ENCODE measurements at places on chromosomes 1 and 21. TPM values are rescaled to one million over a fixed set of nuclear protein-coding genes. Genes with fewer than 3 reads are reported as not detected.

GRCh38 chr1:19154876-19155275 is 55.2 kb downstream of the UBR4 start:
- no peak overlapping the region for H3K27ac ChIP-seq
- DNase-seq: no peak
- H3K4me1 ChIP-seq: peaks cover 8% of the 10 kb centered on the region
- no peaks in the 10 kb centered on the region for H3K27me3 ChIP-seq
- no peak overlapping the region for H3K4me3 ChIP-seq
- peaks cover 31% of the 10 kb centered on the region for H3K36me3 ChIP-seq

- peaks cover 30% of the 10 kb centered on the region for H3K4me1 ChIP-seq
- H3K36me3 ChIP-seq: peaks cover 13% of the 10 kb centered on the region
- no peaks in the 10 kb centered on the region for H3K27me3 ChIP-seq
- H3K27ac ChIP-seq: no peak overlapping the region
- no peak overlapping the region for H3K4me3 ChIP-seq
Observed at GRCh38 chr1:228794173-228794572, 58.9 kb downstream of the RHOU start.

HORMAD1 gene
- total RNA-seq: 0.62 TPM

CLSTN1 gene
- 104 TPM for total RNA-seq

PRR9 gene
- total RNA-seq: not detected

TNFRSF25 gene
- total RNA-seq: 137 TPM

OR2C3 gene
- total RNA-seq: not detected

- no peak overlapping the region for H3K4me3 ChIP-seq
- H3K36me3 ChIP-seq: peaks cover 1% of the 10 kb centered on the region
- peaks cover 3% of the 10 kb centered on the region for H3K4me1 ChIP-seq
- no peak for DNase-seq
- H3K27me3 ChIP-seq: no peaks in the 10 kb centered on the region
- no peak overlapping the region for H3K27ac ChIP-seq
Observed at GRCh38 chr1:65036570-65037051, 70.3 kb upstream of the JAK1 start.

DNA sequence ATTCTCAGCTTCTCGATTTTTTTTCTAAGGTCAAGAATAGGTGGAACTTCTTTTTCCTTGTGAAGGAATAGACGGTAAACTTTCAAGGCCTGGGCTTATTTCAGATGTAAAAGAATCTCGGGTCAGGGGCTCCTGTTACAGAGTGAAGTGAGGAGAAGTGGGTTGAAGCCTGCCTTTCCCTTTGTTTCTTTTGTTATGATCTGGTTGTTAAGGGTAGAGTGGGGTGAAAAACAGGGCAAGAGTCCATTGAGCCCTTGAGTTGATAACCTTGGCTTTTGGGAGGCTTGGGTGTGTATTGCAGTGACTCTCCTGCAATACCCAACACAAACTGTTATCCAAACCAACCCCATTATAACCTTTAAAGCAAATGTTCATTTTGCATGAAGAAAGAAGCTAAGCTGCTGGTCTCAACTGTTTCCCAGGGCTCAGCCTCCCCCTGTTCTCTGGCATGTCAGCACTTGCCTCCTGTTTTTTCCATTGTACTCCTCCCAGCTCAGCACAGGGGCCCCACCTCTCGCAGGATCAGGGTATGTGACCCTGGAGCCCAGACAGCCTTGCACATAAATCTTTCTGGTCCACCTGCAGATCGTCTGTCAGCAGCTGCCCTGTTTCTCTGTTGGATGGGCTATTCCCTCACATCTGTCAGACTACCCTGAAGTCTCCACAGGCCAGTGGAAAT is 102.4 kb downstream of the CACHD1 start:
- DNase-seq: no peak
- no peak overlapping the region for H3K4me3 ChIP-seq
- no peaks in the 10 kb centered on the region for H3K4me1 ChIP-seq
- no peaks in the 10 kb centered on the region for H3K36me3 ChIP-seq
- H3K27me3 ChIP-seq: no peaks in the 10 kb centered on the region

- H3K4me1 ChIP-seq: no peaks in the 10 kb centered on the region
- no peak for DNase-seq
- no peaks in the 10 kb centered on the region for H3K36me3 ChIP-seq
- peaks cover 2% of the 10 kb centered on the region for H3K27me3 ChIP-seq
- H3K27ac ChIP-seq: no peak overlapping the region
Observed at GRCh38 chr1:184524248-184524647, 137.4 kb downstream of the C1orf21 start.

FOXO6 gene
- total RNA-seq: not detected

GRCh38 chr1:29043274-29043965 is 80.3 kb downstream of the TMEM200B start:
- H3K27ac ChIP-seq: no peak overlapping the region
- no peak for DNase-seq
- H3K4me3 ChIP-seq: no peak overlapping the region
- no peaks in the 10 kb centered on the region for H3K4me1 ChIP-seq
- H3K27me3 ChIP-seq: no peaks in the 10 kb centered on the region
- H3K36me3 ChIP-seq: peaks cover 8% of the 10 kb centered on the region

DNA sequence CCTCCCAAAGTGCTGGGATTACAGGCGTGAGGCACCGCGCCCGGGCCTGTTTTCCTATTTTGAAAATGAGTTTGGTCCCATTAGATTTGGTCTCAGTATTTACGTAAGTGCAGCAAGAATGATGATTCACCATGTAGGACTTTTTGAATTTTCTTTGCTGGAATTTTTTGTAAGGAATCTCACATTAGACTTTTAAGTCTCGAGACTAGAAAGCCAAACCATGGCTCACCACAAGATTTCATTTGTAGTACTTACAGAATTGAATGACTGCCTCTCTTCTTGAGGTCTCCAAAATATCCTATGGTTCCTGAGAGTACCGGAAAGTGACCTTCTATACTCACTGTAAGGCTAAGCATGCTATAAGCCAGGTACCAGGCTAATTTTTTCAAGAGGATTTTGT is 325 bp downstream of the OR14A2 start:
- H3K27me3 ChIP-seq: no peaks in the 10 kb centered on the region
- H3K4me3 ChIP-seq: no peak overlapping the region
- no peak overlapping the region for H3K27ac ChIP-seq

DNA sequence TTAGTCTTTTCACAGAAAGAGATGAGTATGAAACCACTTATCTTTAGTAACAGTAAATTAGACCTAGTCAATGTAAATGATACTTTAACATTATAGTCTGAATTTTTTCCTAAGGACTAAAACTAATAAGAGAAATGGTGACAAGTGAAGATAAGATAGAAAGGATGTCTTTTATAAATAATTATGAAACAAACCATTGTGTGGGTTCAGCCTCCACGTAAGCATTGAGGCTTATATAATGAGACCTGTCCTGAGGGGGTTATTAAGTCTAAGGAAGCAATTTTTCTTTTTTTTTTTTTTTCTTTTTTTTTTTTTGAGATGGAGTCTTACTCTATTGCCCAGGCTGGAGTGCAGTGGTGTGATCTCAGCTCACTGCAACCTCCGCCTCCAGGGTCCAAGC is 55.8 kb downstream of the UROD start:
- H3K4me3 ChIP-seq: no peak overlapping the region
- no peak for DNase-seq
- peaks cover 4% of the 10 kb centered on the region for H3K4me1 ChIP-seq
- H3K27me3 ChIP-seq: peaks cover 15% of the 10 kb centered on the region
- H3K27ac ChIP-seq: no peak overlapping the region

RAD54L gene
- 47.9 TPM for total RNA-seq

XPR1 gene
- 16.5 TPM for total RNA-seq

LCE3E gene
- total RNA-seq: not detected

GRCh38 chr1:235917267-235917811 is 50.6 kb upstream of the LYST start:
- DNase-seq: no peak
- H3K36me3 ChIP-seq: no peaks in the 10 kb centered on the region
- H3K4me1 ChIP-seq: peaks cover 18% of the 10 kb centered on the region

GRCh38 chr1:231806623-231807495 is 180.3 kb downstream of the DISC1 start:
- peaks cover 9% of the 10 kb centered on the region for H3K36me3 ChIP-seq
- peak; percentile 46 for DNase-seq
- no peak overlapping the region for H3K27ac ChIP-seq
- no peak overlapping the region for H3K4me3 ChIP-seq
- no peaks in the 10 kb centered on the region for H3K27me3 ChIP-seq

KIAA1614 gene
- 0.19 TPM for total RNA-seq

DNA sequence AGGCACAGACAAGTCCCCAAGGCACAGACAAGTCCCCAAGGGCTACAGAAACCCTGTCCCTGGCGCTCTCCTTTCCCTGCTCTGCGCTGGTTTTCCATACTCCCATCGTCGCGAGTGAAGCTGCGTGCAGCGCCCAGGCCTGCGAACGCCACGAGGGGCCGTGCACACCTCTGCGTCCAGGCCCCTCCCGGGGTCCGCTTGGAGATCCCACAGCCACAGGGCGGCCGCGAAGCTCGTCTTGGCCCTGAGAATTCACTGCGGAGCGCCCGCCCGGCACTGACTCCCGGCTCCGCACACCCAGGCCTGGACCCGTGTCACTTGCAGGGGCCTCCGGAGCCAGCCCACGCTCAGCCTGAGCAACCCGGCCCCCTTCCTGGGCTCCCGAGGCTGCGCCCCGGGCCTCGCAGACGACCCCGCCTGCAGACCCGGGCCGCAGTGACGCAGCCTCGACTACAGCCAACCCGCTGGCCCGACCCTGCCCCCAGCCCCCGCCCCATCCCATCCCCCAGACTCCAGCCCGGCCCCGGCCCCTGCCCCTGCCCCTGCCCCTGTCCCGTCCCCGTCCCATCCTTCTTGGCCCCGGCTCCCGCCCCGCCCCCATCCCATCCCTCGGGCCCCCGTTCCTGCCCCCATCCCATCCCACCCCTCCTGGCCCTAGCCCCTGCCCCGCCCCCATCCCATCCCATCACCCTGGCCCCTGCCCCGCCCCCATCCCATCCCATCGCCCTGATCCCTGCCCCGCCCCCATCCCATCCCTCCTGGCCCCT is 841 bp downstream of the POFUT2 start:
- peaks cover 3% of the 10 kb centered on the region for H3K36me3 ChIP-seq
- H3K4me3 ChIP-seq: peak overlapping the region; percentile 87
- peak; percentile 35 for DNase-seq
- H3K27ac ChIP-seq: no peak overlapping the region

DNA sequence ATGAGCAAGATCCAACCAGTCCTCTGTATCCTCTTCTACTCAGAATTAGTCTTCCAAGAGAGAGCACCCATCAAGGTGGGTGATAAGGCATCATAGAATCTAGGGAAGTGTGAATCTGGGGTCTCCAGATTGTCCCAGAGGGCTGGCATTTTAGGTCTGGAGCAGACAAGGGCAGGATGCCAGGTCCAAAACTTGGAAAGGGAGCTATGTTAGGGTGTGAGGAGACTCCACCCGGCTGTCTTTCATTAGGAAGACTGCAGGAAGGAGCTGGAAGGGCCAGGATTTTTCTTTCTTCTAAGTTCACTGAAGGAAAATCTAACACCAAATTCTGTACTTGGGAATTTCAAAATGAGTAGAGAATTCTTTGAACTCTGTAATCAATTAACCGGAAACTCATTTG is 86.1 kb upstream of the BMP8A start:
- H3K36me3 ChIP-seq: peaks cover 20% of the 10 kb centered on the region
- H3K4me3 ChIP-seq: no peak overlapping the region
- peaks cover 22% of the 10 kb centered on the region for H3K4me1 ChIP-seq
- H3K27ac ChIP-seq: no peak overlapping the region

Measured in activated naive CD8-positive, alpha-beta T cell treated with anti-CD3 and anti-CD28 coated beads, Interleukin-2, amount 10 ng/mL, durations not matched to agents 7 days and 5 days (primary cell).